Calu3 (cell line): ENCODE measurements at places on chromosomes 11 and 22. TPM values are rescaled to one million over a fixed set of nuclear protein-coding genes. Genes with fewer than 3 reads are reported as not detected.

Gene MMP12
- not detected in 2 replicates for total RNA-seq

Gene TCP11L1
- total RNA-seq = 8.6 and 9.6 TPM in 2 replicates

DNA sequence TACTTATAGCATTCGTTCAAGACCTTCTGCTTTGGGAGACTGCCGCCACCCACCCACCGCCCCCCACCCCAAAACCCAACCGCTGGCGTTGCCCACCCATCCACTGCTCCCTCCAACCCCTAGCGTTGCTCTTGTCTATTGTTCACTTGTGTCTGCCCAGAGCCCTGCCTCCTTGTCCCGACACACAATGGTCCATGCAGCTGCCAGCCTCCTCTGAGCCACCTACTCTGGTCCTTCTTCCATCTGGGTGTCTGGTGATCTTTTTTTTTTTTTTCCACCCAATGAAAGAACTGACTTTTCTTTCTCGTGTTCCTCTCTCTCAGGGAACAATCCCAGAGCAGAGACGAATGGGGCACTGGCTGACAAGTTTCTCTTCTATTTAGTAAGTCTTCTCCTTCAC is 256.0 kb upstream of the SESN3 start:
- DNase-seq = no peak

DNA sequence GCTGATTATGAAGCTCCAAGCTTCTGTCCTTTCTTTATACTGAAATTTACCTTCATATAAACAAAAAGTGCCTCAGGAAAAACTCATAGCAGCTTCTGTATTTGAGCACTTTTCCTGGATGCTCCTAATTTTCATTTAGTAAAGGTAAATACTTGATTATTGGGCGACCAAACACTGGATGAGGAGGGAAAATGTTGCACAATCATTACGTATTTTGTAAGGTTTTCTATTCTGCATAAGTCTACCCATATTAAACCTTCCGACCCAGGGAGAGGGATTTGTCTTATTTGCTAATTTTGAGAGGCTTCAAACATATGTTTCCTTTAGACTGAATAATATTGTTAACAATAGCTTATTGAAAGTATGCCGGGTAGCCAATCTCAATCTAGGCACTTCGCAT is 4.3 kb upstream of the SLC6A5 start:
- DNase-seq = no peak

DNA sequence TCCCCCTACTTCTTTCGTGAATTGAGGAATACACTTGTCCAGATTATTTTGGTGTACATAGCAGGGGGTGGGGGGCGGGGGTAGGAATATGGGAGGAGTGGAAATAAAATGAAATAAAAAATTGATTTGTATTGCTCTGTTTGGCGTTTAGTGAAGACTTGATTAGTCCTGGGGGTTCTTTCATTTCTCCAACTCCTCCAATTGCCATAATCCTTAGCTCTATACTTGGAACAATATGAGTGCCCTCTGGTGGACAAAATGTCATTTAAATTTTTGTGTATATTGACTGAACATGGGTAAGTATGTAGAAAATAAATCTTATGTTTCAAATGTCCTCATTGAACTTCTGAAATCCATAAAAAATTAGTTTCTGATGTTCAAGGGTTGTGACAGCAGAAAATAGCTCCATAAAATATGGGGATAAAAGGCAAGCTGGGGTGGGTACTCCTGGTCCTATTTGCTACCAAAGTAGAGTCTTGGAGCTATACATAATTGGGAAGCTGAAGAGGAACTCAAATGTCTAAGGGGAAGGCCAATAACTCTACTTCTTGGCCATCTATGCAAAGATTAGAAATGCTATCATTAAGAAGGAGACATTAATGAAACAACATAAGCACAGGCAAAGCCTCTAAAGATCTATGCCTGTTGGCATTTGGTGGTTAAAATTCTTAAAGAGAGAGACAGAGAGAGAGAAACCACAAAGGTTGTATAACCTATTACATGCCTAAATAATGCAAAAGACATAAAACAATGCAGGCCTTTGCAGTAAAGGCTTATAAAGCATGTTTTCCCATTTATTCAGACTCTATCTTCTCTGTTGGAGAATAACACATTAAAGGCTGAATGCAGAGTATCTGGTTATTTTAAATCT is 421.6 kb downstream of the METTL15 start:
- peak; percentile 22 for DNase-seq

DNA sequence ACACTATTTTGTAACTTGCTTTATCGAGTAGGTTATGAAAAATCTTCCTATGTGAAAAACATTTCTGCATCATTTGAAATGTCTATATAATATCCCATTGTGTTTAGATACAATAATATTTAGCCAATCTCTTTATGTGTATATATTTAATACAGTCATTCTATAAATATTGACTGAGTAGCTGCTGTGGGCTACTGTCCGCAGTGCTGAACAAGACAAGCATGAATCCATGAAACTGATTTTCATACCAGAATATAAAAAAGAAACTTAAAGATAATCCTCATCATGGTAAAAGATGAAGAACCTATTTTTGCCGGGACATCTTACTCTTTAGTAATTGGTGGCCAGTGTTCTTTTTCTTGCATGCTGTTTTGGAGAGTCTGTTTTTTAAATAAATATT is 3.6 kb downstream of the PPARA start:
- no peak for DNase-seq

- peak; percentile 60 for DNase-seq
These were observed 11.0 kb upstream of the MICALL1 start for GRCh38 chr22:37894939-37895670.

GRCh38 chr11:116543911-116544475 is 228.8 kb downstream of the BUD13 start:
- no peak for DNase-seq
